ENCODE measurements at places on chromosomes 12 and 14. TPM values are rescaled to one million over a fixed set of nuclear protein-coding genes. Genes with fewer than 3 reads are reported as not detected.

Gene ATG14
- total RNA-seq = 9.6 TPM

Gene TRAF3
- total RNA-seq = 25.6 TPM

Gene CLEC6A
- total RNA-seq = not detected

Gene ETNK1
- total RNA-seq = 68.4 TPM

Gene RNF212B
- total RNA-seq = not detected

Gene WNT5B
- total RNA-seq = not detected

Gene RXYLT1
- 15.8 TPM for total RNA-seq

Gene LRRC9
- total RNA-seq = not detected

Gene CARMIL3
- total RNA-seq = not detected

Gene WIF1
- not detected for total RNA-seq

Gene IFI27L2
- total RNA-seq = 28.7 TPM

Gene TAS2R8
- total RNA-seq = not detected

Gene SLC17A8
- total RNA-seq = not detected

Gene KLHL33
- not detected for total RNA-seq

Gene LIMA1
- total RNA-seq = 81.3 TPM

Gene KRT75
- total RNA-seq = not detected

Gene RPGRIP1
- not detected for total RNA-seq

Gene TAS2R19
- 3.1 TPM for total RNA-seq

Gene SRGAP1
- total RNA-seq = 16.3 TPM

Gene KRT77
- not detected for total RNA-seq

Gene SERPINA9
- not detected for total RNA-seq

Gene LTBP2
- 264 TPM for total RNA-seq

Gene CSRNP2
- total RNA-seq = 49.7 TPM

Gene RNASE7
- not detected for total RNA-seq

Gene PPFIA2
- total RNA-seq = not detected

Gene ASB2
- total RNA-seq = not detected

Gene LBHD2
- not detected for total RNA-seq

Gene FAM181A
- total RNA-seq = not detected

Gene TUNAR
- total RNA-seq = not detected

Gene YY1
- 71.0 TPM for total RNA-seq

Gene OR4N2
- not detected for total RNA-seq

Gene MUCL1
- total RNA-seq = not detected

Gene SPTLC2
- 57.2 TPM for total RNA-seq

Gene CACNA1C
- not detected for total RNA-seq

Gene SLC6A15
- total RNA-seq = 0.24 TPM

Gene KLRD1
- total RNA-seq = 0.13 TPM

Gene PLEKHG7
- total RNA-seq = not detected
